ENCODE measurements at places on chromosomes 13 and 19.

- DNase-seq = no peak
Observed at GRCh38 chr13:113887700-113888201, 23.9 kb upstream of the GAS6 start.

- peak; percentile 70 for DNase-seq
Observed at GRCh38 chr19:2552859-2553258, 76.9 kb downstream of the GADD45B start.

GRCh38 chr19:34676697-34677385 is at the start of gene SCGB2B2:
Gene SCGB2B2, minus strand, starts transcription at chr19:34677159. Its CDS starts 82,596 bp downstream, at chr19:34594563.
- DNase-seq = no peak

DNA sequence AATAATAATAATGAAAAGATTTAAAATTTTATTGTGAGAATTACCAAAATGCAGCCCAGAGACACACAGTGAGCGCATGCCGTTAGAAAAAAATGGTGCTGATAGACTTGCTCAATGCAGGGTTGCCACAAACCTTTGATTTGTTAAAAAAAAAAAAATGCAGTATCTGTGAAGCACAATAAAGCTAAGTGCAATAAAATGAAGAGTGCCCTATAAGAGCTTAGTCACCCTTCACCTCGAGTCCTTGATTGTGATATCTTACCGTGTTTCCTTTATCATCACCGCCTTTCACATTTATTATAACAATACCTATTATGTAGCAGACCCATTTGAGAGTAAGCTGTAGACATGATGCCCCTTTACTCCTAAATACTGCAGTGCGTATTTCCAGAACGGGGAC is 83.2 kb downstream of the SLC6A16 start:
- DNase-seq = no peak

- DNase-seq = no peak
Observed at GRCh38 chr13:35984776-35985453, 146.3 kb downstream of the DCLK1 start.

DNA sequence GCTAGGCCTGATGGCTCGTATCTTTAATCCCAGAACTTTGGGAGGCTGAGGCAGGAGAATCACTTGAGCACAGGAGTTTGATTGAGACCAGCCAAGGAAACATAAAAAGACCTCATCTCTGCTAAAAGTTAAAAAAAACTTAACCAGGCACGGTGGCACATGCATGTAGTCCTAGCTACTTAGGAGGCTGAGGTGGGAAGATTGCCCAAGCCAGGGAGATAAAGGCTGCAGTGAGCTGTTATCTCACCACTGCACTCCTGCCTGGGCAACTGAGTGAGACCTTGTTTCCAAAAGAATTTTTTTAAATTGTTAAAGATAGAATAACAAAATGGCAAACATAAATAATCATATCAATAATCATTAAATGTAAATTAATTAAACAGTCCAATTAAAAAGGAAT is 365.8 kb downstream of the MTUS2 start:
- DNase-seq = no peak

DNA sequence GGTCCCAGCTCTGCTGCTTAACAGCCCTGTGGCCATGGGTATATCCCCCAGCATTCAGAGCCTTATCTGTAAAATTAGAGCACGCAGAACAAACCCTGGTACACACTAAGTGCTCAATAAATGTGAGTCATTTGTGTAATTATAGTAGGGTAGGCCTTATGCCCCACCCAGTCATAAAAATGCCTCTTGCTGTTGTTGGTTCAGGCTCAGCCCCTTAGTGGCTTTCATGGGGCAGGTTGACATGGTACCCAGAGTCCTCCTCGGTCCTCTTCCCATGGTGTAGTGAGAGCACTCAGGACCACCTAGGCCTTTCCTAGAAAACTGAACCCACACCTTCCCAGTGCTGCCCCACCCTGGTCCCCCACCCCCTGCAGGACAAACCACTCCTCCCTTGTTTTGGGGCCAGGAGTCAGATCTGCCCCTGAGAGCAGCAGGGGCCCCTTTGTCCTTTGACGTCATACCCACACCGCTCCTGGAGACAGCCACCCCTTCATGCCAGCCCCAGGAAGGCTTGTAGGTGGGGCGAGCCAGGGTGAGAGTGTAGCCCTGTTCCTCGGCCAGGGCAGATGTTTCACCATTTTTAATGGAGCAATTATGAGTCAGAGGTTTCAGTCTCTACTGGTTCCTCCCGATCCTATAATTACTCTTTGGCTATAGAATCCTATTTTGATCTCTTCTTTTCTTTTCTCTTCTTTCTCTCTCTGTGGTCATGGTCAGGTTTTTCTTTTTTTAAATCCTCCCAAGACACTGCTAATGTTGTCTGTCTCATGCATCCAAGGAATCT is 36.8 kb downstream of the ACTN4 start:
- DNase-seq = no peak
